Bladder microvascular endothelial cell (primary cell): ENCODE measurements at places on chromosomes 13 and 19. TPM values are rescaled to one million over a fixed set of nuclear protein-coding genes. Genes with fewer than 3 reads are reported as not detected.

Gene FCAR
- total RNA-seq: not detected in 2 replicates

Gene SIAH3
- not detected in 2 replicates for total RNA-seq

Gene MEGF8
- total RNA-seq: 20.2 and 59.2 TPM in 2 replicates

Gene MATK
- 0.50 TPM in 1 of 2 replicates, not detected in the other for total RNA-seq

Gene TMEM150B
- not detected in 2 replicates for total RNA-seq

Gene ZNF835
- total RNA-seq: 0.16 and 0.38 TPM in 2 replicates

Gene NPHS1
- total RNA-seq: not detected in 2 replicates

Gene LILRB5
- not detected in 2 replicates for total RNA-seq
